ENCODE measurements at places on chromosomes 7 and 10. TPM values are rescaled to one million over a fixed set of nuclear protein-coding genes. Genes with fewer than 3 reads are reported as not detected.

Gene SFRP4
- not detected for total RNA-seq

Gene GPR26
- total RNA-seq = 0.07 TPM

Gene TAS2R60
- total RNA-seq = 5.0 TPM

Gene GRID1
- 0.82 TPM for total RNA-seq

Gene KLLN
- 0.62 TPM for total RNA-seq

Gene PCDH15
- 0.31 TPM for total RNA-seq

Gene ABCB1
- total RNA-seq = 1.2 TPM

Gene PTF1A
- not detected for total RNA-seq

Gene NPC1L1
- not detected for total RNA-seq

Gene STK31
- 0.31 TPM for total RNA-seq

Gene CRHR2
- total RNA-seq = 0.23 TPM

Gene IFIT1B
- not detected for total RNA-seq

Gene OR9A2
- total RNA-seq = 2.6 TPM

Gene PRSS37
- total RNA-seq = not detected

Gene UTF1
- total RNA-seq = 12.2 TPM

DNA sequence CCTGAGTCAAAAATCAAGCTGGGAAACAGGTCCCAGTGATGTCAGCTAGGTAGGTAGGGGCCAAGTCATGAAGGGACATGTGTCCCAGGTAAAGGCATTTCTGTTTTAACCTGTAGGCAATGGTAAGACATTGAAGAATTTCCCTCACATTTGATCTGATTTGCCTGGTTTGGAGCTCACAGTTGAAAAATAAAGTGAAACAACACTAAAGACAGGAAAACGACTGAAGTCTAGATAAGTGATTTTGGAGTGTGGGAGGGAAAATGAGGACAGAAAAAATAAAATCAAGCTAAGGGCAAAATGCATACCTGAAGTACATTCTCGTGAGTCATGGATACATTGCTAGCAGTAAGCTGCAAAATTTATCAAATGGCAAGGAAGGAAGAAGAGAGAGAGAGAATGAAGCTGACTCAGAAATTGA, 169.9 kb downstream of the SKIDA1 start:
- no peak for DNase-seq

DNA sequence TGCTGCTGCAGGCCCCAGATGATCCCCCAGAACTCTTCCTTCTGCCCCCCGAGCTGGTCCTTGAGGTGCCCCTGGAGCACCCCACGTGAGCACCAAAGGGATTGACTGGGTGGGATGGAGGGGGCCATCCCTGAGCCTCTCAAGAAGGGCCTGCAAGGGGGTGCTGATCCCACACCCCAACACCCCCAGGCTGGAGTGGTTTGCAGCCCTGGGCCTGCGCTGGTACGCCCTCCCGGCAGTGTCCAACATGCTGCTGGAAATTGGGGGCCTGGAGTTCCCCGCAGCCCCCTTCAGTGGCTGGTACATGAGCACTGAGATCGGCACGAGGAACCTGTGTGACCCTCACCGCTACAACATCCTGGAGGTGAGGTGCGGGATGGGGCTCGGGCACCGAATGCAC, 8.2 kb downstream of the NOS3 start:
- DNase-seq = no peak

GRCh38 chr7:132100981-132101380, 475.3 kb downstream of the PLXNA4 start:
- no peak for DNase-seq

GRCh38 chr7:102093599-102094315, 192.9 kb upstream of the SH2B2 start:
- no peak for DNase-seq

GRCh38 chr7:114628362-114628761, 213.7 kb downstream of the FOXP2 start:
- DNase-seq = no peak

GRCh38 chr10:99782447-99783286, at the start of gene ABCC2:
ABCC2 (plus strand) TSS chr10:99782640; CDS start chr10:99782845, 205 bp downstream.
- DNase-seq = no peak

GRCh38 chr10:124602121-124602561, 140.5 kb downstream of the LHPP start:
- no peak for DNase-seq

GRCh38 chr10:58608351-58608750, 95.7 kb downstream of the BICC1 start:
- no peak for DNase-seq

- DNase-seq = peak; percentile 64
These were observed 120.3 kb upstream of the PTPRZ1 start for GRCh38 chr7:121752706-121753105.

DNA sequence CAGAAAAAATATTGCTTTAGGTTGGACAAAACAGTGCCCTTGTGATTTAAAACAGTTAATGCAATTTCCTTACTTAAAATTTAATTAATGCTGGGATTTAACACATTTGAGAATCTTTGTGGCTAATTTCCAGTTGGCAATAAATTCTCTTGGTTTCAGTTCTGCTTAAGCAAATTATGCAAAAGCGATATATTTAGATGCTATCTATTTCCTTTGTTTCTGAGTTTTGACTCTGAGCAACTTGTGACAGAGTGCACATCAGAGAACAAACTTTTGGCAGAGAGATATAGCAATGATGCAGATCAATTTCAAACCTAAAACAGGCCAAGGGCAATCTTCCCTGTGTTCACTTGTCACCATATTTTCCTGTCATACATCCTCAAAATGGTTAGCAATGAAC, 933.6 kb upstream of the ZWINT start:
- no peak for DNase-seq

DNA sequence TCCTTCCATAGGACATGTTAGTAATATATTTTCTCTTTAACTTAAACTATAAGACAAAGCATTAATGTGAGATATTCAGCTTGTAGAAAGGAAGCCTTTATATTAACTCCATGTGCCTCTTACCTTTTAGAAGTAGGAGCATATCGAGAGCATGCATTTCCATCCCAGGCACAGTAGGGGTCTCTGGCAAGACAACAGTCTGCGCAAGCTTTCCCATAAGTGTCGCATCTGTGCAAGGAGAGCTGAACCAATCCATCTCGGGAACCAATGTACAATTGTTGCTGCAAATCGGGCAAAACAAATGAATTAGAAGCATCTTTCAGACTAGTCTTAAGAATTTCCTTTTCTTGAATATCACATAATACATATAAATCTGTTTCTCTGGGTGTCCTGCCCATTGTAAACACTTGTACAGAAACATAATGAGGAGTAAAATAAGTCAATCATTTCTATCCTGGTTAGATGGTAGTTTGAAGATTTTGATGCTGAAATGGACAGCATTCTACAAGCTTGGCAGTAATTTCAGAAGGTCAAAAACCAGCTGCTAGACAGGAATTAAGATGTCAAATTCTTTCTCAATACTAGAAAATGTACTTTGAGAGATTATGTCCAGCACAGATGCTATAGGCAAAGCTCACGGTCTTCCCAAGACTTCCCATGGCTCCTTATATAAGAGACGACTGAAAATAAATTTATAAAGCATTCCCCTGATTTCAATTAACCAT, 171.8 kb downstream of the SEMA3D start:
- peak; percentile 17 for DNase-seq

DNA sequence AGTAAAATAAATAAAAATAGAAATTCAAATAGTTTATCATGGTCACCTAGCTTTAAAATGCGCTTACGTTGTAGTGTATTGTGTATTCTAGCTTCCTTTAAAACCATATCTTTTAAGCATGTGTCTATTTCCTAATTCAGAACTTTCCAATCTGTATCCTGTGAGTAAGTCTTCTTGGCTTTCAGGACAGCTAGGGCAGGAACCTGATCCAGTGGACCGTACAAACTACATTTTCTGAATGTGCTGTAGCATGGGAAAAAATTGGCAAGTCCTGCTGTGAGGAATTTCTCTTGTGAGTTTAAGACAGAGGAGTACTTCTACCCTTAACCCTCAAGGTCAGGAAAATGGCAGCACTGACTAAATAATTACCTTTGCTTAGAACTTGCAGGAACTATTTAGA, 12.1 kb downstream of the OPN1SW start:
- no peak for DNase-seq

DNA sequence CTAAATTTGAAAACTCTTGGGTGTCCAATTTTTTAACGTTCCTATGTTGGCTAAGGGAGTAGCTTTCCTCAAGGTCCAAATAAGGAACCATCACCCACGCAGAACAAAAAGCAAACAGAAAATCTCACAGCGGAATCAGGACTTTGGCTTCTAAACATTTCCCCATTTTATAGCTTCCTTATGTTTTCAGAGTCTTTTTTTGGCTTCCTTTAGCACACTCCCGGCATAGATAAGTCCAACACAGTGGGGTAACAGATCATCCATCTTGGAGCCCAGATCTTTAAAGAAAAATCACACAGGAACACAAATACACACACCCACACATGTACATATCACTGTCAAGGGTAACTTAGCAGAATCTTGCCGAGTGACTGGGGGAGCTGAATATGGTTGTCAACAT, 4.2 kb upstream of the TCF7L2 start:
- no peak for DNase-seq

DNA sequence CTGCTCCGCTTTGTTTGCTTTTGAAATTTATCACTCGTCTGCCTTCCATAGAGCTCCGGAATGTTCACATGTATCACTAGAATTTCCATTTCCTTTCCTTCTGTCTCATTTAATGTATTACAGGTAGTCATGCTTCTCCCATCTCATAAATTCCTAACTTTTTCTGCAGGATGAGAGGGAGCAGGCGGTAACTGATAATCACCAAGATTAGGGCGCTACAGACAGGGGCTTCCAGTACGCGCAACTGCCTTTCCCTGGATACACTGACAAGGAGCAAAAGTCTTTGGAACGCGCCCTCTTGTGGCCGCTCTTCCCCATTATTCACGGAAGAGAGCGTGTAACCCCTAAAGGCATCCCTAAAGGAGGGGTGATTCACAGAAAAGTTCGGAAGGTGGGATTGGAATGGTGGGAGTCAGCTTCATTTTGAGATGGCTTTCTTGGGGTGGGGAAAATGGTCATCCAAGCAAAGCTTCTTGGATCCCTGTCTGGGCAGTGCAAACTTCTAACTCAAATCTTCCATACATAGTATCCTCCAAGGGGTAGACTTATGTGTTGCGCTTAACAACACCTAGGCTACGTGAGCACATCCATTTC, 6.5 kb downstream of the INHBA start:
- DNase-seq = peak; percentile 96

DNA sequence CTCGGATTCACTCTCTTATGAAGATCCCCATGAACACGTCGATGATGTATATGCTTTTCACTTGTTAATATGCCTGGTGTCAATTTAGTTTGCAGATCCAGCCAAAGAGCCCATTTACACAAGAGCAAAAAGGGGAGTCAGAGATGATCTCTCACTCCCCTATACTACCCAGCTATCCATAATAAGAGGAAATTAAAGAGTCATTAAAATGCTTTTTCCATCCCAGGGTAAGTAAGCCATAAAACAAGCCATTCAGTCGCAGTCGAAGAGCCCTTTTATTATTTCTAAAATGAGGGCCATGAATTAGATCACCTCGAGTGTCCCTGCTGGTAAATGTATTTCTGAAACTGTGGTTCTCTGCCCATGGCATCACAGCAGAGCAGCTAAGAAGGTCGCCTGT, 41.2 kb downstream of the CHCHD3 start:
- DNase-seq = no peak

- peak; percentile 47 for DNase-seq
These were observed 59.1 kb downstream of the ARMC3 start for GRCh38 chr10:22986771-22987542.

DNA sequence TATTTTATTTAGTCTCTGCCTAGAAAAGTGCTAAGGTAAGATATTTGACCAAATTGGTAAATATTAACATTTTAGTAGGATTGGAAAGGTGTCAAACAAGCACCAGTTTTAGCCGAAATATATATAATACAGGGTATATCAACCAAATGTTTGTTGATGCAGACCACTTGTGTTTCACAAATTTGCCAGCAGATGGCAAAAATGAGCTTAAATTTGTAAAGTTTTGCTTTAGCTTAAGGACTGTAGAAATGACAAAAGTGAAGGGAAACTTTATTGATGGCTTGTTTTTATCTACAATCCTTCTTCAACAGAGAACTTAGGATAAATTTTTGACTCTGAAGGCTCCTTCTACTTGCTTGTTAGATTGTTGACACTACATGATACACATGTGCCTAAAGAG, 4.8 kb upstream of the POLR1F start:
- DNase-seq = peak; percentile 69

- DNase-seq = no peak
These were observed 525 bp downstream of the UBE2D4 start for GRCh38 chr7:43926798-43927123.

DNA sequence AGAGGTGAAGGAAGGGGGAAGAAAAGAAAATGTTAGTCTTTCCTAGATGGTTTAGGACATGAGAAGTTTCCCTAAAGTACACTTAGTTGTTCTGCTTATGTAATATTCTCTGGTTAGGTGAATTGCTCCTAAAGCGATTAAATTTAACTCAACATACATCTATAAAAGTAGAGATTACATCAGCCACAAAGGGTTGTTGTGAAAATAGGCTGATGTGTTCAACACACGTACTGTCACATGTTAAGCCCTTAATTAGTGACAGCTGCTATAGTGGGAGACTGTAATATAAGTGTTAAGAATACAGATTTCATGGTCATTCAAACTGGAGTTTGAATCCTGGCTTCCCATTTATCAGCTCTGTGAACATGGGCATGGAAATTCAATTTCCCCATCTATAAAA, 12.8 kb downstream of the HECTD2 start:
- DNase-seq = no peak

GRCh38 chr10:93751124-93751523, 6.6 kb upstream of the LGI1 start:
- DNase-seq = no peak

DNA sequence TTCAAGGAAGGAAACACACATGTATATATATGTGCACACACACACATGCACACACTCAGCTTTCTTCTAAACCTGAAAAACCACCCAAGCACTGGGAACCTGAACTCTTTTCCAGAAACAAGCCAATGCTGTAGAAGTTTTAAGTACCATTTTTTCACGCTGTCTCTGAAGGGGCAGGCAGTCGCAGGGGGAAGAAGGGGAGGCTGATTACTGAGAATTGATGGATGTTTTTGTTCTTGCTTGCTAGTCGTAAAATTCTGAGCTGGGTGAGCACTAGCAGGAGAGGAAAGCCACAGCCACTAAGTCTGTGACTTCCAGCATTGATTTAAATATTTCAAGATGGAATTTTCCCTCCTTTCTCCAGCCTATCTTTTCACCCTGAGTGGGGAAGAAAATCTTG, 391.8 kb downstream of the CALN1 start:
- DNase-seq = no peak

DNA sequence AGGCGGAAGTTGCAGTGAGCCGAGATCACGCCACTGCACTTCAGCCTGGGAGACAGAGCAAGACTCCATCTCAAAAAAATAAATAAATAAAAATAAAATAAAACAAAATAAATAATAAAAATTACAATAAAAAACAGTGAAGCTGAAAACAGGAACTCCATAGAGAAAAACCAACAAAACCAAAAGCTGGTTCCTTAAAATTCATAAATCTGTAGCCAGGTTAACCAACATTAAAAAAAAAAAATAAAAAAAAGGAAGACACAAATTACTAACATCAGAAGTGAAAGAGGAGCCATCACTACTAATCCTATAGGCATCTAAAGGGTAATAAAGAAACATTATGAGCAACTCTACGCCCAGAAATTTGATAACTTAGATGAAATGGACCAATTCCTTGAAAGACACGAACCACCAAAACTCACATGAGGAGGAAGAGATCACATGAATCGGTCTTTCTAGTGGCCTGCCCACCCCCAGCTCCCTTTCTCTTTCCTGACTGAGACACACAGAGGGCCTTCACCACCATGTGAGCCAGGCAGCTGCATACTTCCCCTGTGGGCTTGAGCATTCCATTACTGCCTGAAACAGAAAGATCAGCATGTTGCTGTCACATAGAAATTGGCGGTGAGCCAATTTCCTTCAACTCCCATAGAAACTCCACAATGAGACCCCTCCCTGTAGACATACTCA, 208.7 kb downstream of the MAD1L1 start:
- DNase-seq = no peak

- DNase-seq = no peak
These were observed 28.9 kb downstream of the BAG3 start for GRCh38 chr10:119680050-119680449.

Measured in GM23338 (cell line).